ENCODE measurements at places on chromosomes 6 and 20.

DNA sequence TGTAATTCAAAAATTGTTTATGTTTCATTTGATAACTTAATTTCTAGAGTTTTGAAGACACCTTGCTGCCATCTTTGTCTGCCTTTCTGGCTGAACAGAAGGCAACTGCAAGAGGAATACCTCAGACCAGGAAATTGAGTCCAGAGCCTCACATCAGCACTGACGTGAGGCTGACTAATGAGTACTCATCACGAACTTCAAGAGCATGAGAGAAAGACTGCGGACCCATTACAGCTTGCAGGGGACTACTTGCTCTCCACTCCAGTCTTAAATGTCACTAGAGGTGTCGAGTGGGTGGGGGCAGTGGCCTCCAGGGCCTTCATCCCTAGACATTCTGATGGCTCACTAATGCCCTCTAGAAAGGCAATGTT lies 109.5 kb upstream of the SSTR4 start:
- DNase-seq, result no peak

- no peak for DNase-seq
Observed at GRCh38 chr6:43775535-43775885, 5.5 kb downstream of the VEGFA start.

DNA sequence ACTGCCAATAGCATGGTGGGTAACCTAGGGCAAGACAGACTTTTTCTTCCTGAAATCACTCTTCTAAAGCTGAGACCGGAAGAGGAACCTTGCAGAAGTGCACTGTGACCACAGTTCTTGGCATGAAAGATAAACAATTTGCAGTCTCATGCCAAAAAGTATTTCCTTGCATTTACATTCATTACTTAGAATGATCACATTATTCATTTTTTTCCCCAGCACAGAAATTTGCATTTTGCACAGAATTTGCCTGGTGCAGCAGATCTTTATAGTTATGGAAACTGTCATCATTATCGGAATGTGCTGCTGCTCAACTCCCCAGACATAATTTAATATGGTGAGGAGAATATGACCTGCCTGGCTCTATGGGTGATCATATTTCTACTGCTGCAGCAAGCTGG lies 42.2 kb upstream of the EDN3 start:
- DNase-seq, result no peak

- DNase-seq, result no peak
Observed at GRCh38 chr20:48898210-48898609, 23.3 kb upstream of the ARFGEF2 start.

GRCh38 chr6:89209457-89209856 lies 7.7 kb downstream of the GABRR1 start:
- no peak for DNase-seq

DNA sequence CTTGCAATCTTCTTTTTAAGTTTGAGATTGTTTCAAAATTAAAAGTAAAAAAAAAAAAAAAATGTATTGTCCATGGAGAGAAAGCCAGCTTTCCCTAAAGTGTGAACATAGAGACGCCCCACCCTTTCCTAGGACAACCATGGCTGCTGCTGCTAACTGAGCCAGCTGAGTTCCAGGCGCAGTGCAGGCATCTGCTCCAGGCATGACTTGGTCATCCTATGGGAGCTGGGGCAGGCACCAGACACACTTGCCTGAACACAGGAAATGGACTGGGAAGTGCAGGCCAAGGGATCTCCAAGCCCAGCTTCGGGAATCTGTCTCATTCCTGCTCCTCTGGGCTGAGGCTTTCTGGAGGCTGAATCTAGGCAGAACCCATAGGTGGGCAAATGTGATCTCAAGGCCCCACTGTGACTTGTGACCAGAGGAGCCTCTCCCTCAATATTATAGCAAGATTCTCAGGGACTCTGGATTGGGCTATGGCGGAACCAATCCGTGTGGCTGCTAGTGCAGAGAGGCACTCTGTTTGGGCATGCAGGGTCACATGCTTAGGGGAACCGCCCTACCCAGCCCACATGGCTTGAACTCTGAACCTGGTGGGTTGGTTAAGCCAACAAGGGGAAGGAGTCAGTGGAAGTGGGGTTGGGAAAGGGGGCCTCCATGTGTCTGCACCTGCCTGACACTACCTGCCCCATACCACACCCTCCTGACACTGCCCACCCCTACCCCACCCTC lies 138.2 kb upstream of the CST7 start:
- DNase-seq, result no peak

GRCh38 chr20:46191611-46192010 lies 73.5 kb downstream of the CD40 start:
- DNase-seq, result no peak

DNA sequence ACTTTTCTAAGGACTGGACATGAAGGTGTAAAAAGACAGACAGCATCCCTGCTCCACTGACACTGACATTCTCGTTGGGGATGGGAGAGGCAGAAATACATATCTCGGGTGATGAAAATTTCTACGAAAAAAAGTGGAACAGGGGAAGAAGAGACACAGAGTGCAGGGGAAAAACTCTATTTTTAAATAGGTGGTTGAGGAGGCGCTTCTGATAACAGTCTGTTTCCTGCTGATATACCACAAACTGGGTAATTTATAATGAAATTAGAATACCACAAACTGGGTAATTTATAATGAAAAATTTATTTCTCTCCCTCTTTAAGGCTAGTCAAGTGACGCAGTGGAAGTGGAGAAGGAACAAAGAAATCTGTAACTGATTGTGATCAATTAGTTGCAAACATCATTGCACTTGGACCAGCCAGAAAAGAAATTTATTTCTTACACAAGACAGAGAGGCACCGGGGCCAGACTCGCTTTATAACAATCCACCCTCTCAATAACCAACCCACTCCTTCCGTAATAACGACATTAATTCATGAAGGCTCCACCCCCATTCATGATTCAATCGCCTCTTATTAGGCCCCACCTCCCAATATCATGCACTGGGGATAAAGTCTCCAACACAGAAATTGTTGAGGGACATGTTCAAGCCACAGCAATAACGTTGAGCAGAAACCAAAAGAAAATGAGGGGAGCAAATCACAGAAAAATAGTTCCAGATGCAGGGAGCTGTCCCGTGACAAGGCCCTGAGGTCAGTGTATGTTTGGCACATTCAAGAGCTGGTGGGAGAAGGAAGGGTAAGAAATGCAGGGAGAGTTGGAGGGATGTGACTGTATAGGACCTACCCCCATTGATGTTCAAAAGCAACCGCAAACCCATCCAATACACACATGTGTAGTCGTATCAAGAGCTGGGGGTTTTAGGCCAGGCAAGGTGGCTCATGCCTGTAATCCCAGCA lies 6.6 kb upstream of the SRSF6 start:
- no peak for DNase-seq

DNA sequence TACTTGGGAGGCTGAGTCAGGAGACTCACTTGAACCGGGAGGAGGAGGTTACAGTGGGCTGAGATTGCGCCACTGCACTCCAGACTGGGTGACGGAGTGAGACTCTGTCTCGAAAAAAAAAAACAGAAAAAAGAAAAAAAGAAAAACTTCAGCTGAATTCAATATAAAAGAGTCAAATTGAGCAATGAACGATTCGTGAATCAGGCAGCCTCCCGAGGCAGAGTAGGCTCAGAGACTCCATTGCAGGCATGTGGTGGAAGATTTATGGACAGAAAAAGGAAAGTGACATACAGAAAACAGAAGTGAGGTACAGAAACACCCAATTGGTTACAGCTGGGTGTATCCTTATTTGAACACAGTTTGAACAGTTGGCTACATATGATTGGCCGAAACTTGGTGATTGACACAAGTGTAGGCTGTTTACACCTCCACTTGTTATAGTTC lies 56.3 kb downstream of the HLA-DPB1 start:
- DNase-seq, result no peak

DNA sequence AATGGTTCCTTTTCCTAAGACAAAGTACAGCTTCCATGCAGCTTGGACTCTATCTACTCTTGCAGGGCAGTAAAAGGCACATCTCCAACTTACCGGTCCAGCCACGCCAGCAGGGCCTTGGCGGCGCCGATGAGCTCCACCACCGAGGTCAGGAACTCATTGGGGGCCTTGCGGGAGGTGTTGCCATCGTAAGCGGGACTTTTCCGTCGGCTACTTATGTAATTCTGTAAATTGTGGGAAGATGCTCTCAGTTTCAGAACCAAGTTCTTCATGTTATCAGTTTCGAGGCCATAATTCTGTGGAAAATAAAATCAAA lies 68.5 kb downstream of the CNKSR3 start:
- no peak for DNase-seq

DNA sequence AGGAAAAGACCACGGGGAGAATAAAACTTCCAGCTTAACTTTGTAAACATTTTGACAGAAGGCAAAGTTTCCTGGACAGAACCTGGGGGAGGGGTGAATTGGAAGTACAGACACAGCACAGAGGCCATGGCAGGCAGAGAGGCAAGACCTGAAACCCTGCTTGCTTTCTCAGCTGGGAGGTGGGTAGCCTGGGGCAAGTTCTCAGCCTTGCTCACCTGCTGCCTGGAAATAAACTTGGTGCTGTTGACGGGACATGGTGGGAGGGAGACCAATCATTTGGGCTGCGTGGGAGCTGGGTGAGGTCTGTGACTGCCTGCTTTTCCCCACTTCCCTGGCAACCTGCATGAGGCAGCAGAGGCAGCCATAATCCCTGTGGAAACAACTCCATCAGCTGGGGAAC lies 221.3 kb downstream of the MOXD1 start:
- DNase-seq, result peak; percentile 13

DNA sequence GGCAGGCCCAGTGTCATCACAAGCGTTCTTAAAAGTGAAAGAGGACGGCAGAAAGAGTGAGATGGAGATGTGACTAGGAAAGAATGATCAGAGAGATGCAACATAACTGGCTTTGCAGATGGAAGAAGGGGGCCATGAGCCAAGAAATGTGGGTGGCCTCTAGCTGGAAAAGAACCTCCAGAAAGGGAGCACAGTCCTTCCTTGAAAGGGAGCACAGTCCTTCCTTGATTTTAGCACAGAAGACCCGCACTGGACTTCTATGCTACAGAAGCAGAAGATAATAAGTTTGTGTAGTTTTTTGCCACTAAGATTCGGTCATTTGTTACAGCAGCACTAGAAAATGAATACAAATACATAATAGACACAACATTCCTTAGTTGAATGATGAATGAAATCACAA lies 7.0 kb upstream of the LZTS3 start:
- DNase-seq, result no peak

DNA sequence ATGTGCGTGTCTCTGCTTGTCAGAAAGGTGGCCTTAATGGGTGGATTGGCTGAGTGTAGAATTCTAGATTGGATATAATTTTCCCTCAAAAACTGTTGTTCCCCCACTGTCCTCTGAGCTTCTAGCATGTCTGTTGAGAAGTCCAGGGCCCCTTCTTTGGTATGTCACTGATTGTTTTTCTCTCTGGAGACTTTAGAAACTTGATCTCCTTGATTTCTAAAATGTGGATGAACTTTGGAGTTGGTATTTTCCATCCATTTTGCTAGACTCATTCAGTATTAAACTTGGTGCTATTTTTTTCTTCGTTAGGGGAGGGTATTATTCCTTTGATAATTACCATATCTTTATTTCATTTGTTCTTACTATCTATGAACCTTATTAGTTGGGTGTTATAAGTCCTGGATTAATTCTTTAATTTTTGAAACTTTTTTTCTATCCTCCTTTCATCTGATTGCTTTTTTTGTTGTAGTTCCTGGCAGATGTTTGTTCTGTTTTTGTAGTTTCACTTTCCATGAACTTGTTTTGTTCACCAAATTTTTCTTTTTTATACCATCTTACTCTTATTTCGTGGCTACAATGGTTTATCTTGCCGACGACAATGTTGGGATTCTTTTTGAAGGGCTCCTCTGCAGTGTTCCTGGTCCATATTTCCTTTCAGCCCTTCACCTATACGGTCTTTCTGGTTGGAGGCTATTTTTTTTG lies 68.4 kb downstream of the ARID1B start:
- no peak for DNase-seq

DNA sequence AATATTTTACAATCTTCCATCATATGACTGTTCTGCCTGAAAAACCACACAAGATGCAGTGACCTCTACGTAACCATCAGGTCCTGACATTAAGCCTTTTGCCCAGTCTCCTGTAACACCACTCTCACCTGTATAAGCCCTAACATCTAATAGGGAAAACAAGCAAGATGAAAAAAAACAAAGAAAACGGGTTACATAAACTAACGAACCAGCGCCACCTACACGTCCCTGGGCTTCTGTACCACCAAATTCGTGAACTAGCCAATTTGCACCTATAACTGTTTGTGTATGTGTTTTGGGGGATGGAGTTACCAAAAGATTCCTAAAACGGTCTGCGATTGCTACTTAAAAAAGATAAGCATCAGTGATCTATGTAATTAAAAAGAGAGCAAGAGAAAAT lies 70.2 kb downstream of the BLOC1S5 start:
- no peak for DNase-seq

DNA sequence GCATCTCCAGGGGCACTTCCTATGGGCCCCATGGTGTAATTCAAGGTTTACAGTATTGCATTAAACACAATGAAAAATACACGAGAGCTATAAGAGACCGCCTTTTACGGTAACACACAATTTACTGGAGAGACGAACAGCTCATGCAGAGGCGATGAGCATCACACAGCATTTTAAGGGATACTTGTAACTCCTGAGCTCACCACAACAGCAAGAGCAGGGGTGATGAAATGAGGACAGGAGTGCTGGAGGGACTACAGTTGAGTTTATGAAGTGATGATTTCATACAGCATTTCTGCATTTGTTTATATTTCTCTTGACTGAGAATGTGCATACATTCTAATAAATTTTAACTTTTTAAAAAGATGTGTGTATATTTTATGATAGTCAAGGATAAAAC lies 113.9 kb downstream of the WDR27 start:
- no peak for DNase-seq

GRCh38 chr6:74091136-74091793 lies 395.3 kb downstream of the CD109 start:
- peak; percentile 1 for DNase-seq

GRCh38 chr6:157181649-157182048 lies 141.7 kb downstream of the TMEM242 start:
- no peak for DNase-seq

GRCh38 chr6:160421854-160422253 lies 73.7 kb downstream of the SLC22A3 start:
- no peak for DNase-seq

GRCh38 chr6:149840345-149841075 lies 23.6 kb downstream of the LRP11 start:
- DNase-seq, result peak; percentile 63

DNA sequence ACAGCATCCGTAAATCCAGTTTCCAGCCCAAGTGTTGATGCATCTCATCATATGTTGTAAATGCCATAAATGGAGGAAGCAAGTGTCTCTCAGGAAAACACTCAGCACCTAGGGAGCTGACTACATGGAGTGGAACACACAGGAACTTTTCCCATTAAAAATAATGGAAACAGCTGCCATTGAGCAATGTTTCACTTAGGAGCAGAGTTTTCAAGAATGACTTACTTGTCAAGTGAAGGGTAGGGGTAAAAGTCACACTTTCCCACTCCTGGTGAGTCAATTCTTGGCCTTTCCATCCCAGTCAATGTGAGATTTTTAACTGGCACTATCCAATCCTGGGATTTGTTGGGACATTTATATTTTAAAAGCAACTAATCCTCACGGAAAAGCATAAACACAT lies 119.4 kb upstream of the ASF1A start:
- DNase-seq, result no peak

DNA sequence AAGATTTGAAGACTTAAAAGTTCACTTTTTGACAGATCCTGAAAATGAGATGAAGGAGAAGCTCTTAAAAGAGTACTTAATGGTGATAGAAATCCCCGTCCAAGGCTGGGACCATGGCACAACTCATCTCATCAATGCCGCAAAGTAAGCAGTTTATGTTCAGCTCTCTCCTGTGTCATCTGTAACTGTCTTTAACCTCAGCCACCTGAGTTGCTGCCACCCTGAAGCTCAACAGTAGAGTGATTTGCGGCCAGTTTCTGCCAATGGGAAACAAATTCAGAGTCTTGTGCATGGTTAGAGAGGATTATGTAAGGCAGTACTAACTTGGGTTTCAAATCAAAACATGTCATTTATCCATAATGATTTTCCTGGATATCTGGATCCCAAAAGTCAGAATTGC lies 10.1 kb downstream of the TNFAIP3 start:
- DNase-seq, result no peak
